ENCODE measurements at places on chromosomes 6 and 20.

GRCh38 chr20:10985536-10985935 lies 311.7 kb upstream of the JAG1 start:
- no peak for DNase-seq

- DNase-seq, result no peak
These were observed 128.1 kb upstream of the STMND1 start for GRCh38 chr6:16973545-16974386.

- DNase-seq, result peak; percentile 58
These were observed 273.3 kb downstream of the ALDH8A1 start for GRCh38 chr6:134676307-134677281.

DNA sequence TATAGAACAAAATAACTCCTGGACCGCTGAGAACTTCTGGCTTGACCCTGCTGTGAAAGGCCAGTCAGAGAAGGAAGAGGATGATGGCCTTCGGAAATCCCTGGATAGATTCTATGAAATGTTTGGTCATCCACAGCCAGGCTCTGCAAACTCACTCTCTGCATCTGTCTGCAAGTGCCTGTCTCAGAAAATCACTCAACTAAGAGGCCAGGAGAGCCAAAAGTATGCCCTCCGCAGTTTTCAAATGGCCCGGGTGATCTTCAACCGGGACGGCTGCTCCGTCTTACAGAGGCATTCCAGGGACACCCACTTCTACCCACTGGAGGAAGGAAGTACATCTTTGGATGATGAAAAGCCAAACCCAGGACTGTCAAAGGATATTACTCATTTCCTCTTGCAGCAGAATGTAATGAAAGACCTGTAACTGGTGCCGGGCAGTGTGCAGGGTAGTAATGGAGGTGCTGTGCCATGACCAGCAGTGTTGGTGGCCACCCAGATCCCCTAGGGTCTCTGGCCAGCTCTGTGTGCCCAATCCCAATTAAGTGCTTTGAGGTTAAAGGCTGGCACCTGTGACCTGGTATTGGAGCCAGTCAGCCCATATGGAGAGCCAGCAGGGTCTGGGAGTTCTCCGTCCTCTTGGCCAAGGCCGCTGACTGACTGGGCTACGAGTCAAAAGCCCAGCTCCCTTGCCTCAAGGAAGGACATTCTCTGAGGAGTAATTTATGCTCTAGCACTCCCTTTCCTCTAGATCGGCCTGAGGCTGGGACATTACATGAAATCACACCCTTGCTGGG lies 87.1 kb downstream of the TRMT6 start:
- no peak for DNase-seq

DNA sequence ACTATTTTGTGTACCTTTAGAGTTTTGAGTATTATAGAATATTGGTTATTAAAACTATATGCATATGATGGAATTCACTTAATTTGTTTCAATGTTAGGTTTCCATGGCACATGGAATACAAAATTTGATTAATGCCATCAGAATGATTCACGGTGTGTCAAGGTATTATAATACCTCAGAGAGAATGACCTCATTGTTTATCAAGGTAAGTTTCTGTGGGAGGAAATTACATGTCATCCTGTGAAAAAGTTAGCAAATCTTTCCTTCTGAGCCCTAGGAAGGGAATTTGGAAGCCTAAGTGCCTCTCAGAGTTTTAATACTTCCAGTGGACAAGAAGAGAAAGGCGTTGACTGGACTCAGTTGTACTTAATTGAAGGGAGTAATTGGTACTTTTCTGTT lies 40.8 kb downstream of the DNAH8 start:
- no peak for DNase-seq

GRCh38 chr6:47134476-47135189 lies 92.5 kb upstream of the ADGRF1 start:
- no peak for DNase-seq

DNA sequence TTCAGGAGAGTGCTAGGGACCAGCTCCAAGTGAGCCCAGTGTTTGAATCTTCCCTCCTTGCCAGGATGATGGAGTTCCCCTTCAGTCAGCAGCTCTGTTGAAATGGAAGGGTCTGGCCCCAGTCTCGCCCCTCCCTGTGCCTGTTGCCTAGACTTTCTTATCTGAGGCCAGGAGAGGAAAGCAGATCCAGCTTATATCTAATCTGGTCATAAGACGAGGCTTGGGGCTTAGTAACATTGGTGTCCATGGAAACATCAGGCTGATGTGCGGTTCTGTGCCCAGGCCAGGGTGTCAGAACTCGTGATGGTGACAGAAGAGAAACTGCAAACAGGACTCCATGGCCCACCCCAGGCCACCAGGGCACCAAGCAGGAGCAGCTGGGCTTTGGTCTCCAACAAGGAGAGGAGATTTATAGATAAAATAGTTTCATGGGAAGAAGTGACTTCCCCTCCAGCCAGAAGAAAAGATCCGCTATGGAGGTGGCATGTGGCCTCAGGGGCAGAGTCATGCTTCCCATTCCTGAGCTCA lies 9.8 kb downstream of the MAS1L start:
- no peak for DNase-seq

- no peak for DNase-seq
These were observed 17.1 kb downstream of the RPRD1B start for GRCh38 chr20:38050686-38051085.

DNA sequence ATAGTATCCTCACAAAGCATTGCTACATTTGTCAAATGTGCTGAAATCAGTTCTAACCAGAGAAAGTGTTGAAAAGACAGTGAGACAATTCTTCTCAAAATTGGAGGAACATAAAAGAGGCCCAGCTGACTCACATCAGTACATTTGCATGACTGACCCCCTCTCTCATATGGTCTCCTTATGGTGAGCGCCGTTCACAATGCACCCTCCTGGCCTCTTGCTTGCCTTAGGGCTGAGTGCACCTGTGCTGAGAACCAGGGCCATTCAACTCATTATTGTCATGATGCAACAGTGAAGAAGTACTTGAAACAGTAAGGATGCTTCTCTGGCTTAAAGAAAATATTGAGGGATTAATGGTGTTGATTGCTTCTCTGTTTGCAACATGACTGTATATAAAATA lies 375.2 kb upstream of the AGPAT4 start:
- DNase-seq, result no peak

- no peak for DNase-seq
These were observed 164.8 kb downstream of the MRPL14 start for GRCh38 chr6:43962458-43962857.

DNA sequence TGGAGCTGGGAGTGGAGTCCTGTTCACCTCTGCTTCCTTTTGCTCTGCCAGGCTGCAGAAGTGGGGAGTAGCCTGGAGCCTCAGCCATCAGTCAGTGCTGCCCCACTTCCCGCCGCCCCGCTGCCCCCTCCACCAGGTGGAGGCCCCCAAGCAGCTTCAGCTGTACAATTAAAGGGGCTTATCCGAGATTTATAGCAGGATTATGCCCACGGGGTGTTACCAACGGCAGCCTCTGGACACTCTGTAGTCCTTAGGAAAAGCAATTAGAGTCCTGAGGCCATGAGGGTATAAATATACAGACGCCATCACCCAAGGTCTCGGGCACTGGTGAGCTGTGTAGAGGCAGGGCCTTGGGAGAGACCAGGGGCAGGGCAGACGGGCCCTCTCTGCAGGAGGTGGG lies 55.4 kb downstream of the GRM4 start:
- no peak for DNase-seq

GRCh38 chr6:134589512-134589911 lies 271.6 kb upstream of the SGK1 start:
- no peak for DNase-seq

GRCh38 chr6:163320402-163320801 lies 94.1 kb upstream of the QKI start:
- DNase-seq, result no peak

- no peak for DNase-seq
These were observed 70.6 kb downstream of the OLIG3 start for GRCh38 chr6:137423451-137424168.

DNA sequence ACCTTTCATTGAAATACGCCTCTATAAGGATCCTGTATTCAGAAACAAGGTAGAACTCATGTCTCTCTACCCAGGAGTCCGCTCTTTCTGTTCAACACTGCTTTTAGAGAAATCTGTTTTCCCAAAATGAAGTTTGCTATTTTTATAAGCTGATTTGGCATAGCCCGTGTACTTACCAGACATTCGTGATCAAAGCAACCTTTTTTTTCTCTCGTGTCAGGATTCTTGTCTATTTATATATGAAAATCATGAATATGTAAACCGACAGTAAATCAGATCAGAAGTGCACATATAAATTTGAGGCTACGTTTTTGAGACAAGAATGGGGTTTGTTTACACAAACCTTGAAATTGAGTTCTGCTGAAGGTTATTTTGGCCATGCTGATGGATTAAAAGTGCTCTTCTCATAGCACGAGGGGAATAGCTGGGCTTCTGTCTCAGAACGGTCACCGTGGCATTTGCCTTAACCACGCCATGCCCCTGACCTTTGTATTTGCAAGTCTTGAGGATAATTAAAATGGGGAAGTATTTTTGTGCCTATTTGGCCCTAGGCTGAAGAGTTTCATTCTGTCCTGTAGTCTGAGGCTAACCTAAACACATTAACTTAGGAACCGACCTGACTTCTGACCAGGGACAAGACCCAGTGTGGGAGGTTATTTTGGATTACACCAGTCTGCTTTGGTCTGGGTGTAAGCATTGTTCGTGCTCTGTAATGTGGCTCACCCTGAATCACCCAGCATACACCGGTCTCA lies 118.6 kb downstream of the MAP3K4 start:
- no peak for DNase-seq

- DNase-seq, result no peak
These were observed 193.0 kb upstream of the ZNF217 start for GRCh38 chr20:53786445-53787267.

- DNase-seq, result no peak
These were observed 151.1 kb upstream of the ESR1 start for GRCh38 chr6:151656392-151656791.

GRCh38 chr20:50286609-50287008 lies 96.0 kb downstream of the CEBPB start:
- no peak for DNase-seq

GRCh38 chr6:25866011-25866410 lies 8.0 kb downstream of the SLC17A3 start:
- no peak for DNase-seq

DNA sequence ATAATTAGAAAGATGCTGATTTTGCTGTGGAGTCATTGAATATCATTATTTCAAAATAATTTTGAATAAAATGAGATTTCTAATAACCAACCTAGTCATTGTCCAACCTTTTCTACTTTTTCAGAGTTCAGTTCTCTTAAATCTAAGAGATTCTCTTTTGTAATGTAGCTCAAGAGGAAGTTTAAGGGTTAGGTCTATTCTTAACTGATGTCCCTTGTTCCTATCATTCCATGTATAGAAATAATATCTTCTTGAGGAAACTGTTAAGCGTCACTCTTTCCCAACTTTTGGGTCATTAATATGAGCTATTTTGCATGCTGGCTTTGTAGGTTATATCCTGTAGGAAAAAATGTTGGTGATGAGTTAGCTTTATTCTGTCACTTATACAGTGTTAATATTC lies 27.0 kb downstream of the RNF144B start:
- DNase-seq, result no peak

GRCh38 chr6:90368001-90368400 lies 71.4 kb upstream of the BACH2 start:
- DNase-seq, result no peak

- DNase-seq, result no peak
These were observed 103.4 kb upstream of the KCNG1 start for GRCh38 chr20:51126337-51126736.

- no peak for DNase-seq
These were observed 301 bp downstream of the PPP1R3D start for GRCh38 chr20:59939879-59940128.

DNA sequence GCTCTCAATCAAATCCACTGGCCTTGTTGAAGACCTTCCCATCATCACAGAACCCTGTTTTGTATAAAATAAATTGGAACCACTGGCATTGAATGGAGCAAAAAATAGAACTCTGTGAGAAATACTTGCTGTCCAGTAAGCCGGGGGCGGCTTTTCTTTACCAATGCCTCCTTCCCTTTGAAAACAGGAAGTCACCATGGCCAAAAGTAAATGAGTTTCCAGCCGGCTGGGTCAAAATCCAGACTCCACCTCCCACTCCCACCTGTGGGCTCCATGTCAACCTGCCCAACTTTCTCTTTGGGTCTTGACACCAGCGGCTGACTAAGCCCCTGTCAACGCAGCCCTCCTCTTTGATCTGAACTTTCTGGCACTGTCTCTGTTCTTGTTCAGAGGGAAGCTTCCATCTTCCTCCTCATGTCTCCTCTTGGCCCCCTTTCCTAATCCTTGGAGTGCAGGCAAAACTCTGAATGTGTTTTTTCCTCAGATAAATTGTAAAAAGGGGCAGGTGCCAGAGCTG lies 95.2 kb downstream of the TFAP2C start:
- DNase-seq, result no peak

DNA sequence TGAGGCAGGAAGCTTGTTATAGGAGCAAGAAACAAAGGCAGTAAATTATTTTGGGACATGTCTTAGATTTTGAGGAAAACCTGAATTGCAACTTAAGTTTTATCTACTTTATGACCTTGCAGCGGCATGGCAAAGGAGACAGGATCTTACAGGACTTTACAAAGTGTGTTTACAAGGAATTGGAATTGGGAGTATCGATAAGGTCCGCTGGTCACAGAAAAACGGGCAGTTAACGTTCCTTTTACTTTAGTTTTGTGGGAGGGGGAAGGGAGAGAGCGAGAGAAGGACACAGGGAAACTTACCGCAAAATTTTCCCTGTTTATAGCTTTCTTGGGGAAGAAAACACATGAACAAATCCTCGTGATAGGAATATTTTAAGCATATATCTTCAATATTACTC lies 1607.2 kb downstream of the GRIK2 start:
- DNase-seq, result no peak

DNA sequence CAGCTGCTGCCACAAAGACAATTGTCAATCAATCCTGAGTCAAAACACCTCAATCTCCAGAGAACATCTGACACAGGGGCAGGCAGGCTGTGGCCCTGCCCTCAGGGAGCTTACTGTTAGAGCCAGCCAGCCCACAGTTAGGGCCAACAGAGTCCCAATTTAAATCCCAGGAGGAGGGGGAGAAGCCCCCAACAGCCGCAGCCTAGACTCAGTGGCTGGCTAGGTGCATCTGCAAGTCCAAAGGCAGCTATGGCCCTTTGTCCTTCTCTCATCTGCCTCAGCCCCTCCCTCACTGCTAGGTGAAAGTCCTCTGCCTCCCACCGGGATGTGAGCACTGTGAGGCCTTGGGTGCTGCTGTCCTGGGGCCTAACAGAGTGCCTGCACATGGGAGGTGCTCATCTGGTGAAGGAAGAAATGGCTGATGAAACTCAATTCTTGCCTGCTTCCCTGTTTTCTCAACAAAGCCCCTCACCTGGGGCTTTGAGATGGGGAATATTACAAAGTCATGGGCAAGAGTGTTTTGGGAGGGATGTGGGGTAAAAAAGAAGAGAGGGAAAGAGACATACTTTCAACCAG lies 33.7 kb upstream of the VEGFA start:
- no peak for DNase-seq

DNA sequence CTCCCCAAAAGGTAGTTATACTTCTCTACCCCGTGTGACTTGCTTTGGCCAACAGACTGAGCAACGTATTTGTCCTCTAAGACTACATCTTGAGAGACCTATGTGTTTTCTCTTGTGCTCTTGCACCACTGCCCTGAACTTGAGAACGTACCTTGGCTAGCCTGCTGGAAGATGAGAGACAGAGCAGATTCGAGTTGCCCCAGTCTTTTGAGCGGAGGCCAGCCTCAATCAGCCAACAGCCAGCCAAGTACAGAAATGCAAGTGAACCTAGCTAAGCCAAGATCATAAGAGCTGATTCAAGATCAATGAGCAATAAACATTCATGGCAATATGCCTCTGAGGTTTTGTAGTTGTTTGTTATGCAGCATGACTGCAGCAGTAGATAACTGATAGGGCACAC lies 98.4 kb downstream of the PAK5 start:
- DNase-seq, result no peak

- no peak for DNase-seq
These were observed 12.9 kb upstream of the RPS6KA2 start for GRCh38 chr6:166639921-166640320.
